ENCODE measurements at places on chromosomes 7 and 10.

DNA sequence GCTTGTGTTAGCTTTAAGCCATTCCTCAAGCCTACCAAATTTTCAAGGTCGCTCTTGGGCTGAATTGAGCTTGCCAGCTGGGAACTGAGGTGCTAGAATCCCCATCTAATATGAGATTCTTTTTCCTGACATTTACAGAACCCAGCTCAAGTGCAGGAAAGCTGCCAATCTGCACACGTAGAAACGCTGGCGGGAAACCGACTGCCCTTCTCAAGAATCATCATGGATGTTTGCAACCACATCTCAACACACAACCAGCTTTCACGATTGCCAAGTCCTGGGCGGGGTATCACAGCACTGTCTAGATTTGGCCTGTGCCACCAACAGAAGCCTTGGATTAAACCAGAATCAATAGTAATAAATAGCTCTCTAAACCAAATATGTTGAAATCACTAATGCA is 203.7 kb downstream of the DIP2C start:
- DNase-seq, result no peak

DNA sequence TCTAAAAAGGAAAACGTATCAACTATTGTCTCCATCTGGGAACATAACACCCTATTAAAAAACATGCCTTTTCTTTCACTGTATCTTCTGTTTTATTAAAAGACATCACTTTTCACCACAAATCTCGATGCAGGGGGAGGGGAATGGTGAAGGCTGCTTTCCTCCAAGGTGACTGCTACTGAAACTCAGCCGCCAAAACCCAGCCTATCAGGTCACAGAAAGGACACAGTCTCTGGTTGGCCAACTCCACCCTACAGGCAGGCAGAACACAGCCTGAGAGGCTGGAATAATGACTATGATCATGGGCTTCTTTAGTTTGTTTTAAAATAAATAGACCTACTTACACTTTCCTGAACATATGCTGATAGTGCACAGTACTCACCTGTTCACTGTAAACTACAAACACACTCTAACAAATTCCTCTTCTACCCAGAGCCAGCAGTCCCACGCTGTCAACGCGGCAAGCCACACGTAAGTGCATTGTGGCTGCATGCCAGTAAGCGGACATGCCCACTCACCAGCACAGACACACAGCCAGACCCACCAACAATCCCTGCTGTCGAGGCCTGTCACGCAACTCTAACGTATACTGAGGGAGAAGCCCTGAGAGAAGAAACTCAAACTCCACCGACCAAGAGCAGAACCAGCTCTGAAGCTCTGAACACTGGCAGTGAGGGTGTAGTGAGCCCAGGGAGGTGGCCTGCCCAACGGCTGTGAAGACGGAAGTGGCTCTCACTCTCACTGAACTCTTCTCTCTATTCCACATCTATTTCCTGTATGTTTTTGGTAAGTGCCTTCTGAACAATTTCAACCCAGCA is 41.8 kb downstream of the NCAPG2 start:
- DNase-seq, result no peak

DNA sequence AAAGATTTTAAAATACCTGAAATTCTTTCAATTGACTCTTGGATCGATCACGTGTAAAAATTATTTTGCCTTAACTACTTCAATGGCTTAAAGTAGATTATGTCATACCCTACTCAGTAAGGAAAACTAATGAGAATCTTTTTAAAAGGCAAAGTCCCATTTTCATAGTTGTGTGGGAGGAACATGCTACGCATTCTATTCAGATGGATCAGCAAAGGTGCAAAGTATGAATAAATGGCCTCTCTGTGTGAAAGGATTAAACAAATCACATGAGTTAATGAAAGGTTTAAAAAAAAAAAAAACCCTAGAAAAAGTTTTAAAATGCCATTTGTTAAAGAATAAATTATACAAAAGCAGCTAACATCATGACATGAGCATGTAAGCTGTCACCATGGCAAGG is 77.1 kb downstream of the ENO4 start:
- DNase-seq, result no peak

- DNase-seq, result no peak
These were observed 7.6 kb downstream of the WNT8B start for GRCh38 chr10:100470367-100470766.

DNA sequence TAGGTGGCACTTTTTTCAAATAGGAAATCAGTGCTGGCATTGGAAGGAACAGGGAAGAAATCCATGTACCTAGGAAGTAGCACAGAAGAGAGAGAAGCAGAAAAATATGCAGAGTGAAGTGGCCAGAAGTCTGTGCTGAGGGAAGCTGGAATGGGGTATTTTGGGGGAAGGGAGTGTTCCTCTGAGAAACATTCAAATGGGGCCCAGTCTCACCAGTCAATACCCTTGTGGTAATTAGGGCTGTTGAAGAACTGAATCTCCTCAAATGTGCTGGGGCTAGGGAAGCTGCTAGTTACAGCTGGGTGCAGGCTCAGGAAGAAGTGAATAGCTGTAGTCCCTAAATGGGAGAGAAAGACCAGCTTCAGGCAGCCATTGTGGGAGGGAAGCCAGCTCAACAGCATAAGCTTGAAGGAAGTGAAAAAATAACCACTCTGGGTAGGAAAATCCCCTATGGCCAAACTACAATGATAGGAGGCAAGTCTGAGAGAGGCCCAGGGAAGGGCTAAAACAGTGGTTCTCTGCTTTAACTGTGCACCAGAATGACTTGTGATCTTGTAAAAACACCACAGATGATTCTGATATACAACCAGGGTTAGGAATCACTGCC is 7.6 kb downstream of the NDST2 start:
- DNase-seq, result no peak

DNA sequence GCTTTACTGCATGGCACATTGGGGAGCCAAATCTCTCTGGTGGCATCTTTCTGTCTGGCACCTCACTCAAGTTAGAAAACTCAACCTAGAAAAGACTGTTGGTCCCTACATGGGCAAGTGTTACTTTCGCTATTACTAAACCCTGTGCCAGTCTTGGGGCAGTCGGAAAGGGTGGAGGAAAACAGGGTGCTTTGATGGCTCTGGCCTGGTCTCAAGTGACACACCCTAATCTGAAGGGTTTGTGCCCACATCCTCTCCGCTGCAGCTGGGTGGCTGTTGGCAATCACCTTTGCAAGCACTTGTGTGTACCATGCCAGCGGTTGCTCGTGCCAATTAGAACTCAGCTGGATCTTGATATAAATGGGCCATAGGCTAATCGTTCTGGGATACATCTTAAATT is 159.8 kb upstream of the ITGB1 start:
- DNase-seq, result no peak

GRCh38 chr7:2129323-2130095 is 103.2 kb downstream of the MAD1L1 start:
- DNase-seq, result no peak

GRCh38 chr10:4215485-4215884 is 430.5 kb upstream of the KLF6 start:
- no peak for DNase-seq

GRCh38 chr7:99639267-99639666 is 22.5 kb downstream of the ZSCAN25 start:
- DNase-seq, result no peak

- no peak for DNase-seq
These were observed 21.3 kb downstream of the SSMEM1 start for GRCh38 chr7:130228840-130229502.

DNA sequence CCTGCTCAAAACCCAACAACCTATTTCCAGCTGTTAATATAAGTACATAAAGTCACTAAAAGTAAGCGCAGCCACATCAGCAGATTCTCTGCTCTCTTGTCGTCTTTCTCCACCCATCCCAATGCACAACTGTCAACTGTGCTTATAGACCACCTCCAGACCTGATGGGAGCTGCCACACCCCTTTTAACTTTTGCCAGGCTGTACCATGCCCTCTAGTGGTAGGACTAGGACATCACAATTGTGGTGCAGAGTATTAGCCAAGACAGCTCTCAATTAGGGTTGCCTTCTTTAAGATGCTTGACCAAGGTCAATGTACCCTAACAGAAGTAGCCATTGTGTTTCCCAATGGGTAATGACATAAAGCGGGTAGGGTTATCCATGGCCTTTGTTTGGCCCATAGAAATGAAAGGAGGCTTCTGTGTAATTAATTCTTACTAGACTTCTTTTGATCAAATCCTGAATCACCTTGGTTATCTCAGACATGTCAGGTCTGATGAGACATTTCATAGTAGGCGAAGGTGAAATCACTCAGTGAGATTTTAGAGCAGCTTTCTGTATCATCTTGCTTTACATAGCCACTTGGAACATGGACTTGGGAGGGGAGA is 68.1 kb downstream of the SCRN1 start:
- DNase-seq, result peak; percentile 9

DNA sequence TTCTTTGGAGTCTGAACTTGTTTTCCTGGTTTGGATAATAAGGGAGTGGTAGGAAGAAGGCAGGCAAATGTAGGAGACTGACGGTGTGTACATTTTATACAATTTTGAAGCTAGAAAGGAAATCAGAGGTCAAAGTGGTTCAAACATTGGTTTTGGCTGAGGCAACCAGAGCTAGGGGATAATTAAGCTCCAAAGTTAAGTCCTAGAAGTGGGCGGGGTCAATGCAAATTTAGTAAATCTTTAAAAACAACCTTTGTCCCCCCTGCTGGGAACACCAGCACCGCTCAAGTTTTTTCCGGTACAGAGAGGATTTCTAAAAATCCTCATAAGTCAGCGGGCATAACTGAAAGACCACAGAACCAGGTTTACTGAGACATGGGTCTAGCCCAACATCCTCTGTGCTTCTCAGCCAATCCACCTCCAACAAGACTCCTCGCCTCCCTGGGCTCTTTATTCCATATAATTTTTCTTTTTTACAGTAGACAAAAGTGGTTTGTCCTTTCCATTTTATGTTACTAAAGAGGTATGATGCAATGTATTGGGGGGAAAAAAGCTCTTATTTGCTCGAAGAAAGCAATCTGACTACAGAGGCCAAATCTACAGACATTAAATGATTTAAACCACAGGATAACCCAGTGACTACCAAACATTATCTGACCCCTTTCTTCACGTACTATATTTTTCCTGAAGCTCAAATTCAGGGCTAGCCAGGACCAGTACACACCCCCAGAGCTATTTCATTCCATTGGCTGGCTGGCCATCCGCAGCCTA is 1.6 kb downstream of the GLUD1 start:
- DNase-seq, result no peak

DNA sequence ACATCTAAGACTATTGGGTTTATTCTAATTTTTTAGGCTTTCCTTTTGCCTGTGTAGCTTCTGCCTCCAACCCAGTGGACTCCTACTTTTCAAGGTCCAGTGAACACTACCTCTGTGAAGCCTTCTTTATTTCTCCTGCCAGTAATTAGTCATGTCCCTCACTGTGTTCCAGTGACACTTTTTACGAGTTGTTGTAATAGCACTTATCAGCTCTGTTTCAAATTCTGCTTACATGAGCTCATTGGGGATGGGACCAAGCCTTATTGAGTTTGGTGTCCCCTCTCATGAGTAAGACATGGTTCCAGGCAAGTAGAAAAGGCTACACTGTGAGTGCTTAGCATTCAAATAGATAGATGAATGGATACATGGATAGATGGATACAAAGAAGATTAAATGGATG is 184.6 kb downstream of the HIBADH start:
- no peak for DNase-seq

GRCh38 chr7:25552998-25553397 is 324.7 kb upstream of the NPVF start:
- DNase-seq, result no peak
